ENCODE measurements at places on chromosomes 6 and 20. TPM values are rescaled to one million over a fixed set of nuclear protein-coding genes. Genes with fewer than 3 reads are reported as not detected.

ABCC10 gene
- total RNA-seq, result 27.5 TPM

DNA sequence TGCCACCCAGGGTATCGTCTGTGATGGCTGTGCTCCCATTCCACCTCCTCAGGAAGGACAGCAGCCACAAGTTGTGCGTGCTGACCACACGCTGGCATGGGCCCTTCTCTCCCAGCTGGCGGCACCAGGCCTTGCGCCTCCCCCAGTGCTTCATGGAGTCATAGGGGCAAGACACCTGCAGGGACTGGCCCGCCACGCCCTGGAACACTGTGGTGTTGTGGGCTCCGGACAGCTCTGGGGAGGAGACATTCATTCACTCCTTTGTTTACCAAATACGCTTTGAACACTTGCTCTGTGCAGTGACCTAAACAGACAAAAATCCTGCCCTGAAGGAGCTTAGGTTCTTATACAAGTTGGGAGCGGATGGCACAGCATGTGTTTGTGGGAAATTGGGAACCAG, 1.5 kb downstream of the TREM2 start:
- DNase-seq, result no peak

SLA2 gene
- 51.5 TPM for total RNA-seq

EGFL8 gene
- total RNA-seq, result 14.0 TPM

DNA sequence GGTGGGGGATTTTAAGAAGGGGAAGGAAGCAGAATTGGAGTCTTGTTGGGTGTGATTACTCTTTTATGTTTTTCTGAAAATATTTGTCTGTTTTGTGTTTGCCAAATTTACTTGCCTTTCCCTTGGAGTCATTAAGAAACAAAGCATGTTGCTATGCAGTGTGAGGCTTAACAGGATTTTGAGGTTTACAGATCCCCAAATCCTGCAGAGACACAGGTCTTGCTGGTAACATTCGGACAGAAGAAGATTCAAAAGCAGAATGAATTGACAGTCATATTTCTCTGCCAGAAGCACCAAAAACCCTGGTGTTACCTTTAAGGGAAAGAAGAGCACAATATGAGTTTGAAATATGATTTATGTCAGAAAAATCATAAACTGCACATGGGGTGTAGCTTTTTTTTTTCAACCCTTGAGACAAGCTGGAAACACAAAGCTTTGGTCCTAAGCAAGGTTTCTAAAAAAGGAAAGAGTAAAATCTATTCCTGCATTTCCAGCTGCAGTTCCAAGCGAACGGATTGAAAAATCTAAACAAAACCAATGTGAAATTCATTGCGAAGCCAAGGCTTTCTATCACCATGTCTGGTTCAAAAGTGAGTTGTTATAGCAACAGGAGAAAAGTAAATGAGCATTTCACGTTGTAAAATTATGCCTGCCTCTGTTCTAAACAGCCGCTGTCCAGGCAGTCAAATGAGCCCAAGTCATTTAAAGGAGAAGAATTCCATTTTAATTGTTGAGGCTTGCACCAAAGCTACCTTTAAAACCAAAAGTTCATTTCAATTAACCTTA, 358.9 kb upstream of the SASH1 start:
- no peak for DNase-seq

DNA sequence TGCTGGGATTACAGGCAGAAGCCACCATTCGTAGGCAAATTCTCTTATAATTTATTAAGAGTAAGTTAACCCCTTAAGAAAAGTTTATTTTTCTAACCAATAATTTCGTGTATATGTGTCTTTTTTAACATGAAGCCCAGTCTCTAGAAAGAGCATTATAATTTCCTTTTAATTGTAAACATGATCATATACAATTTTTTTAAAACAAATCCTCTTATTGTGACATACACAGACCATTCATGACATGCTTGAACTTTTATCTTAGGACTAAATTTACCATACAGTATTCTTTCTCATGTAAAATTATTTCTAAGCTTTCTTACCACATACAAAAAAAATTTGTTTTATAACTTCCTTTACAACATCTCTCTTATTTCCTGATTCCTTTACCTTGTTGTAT, 6.7 kb downstream of the ACOT13 start:
- DNase-seq, result no peak

All from activated CD8-positive, alpha-beta T cell treated with anti-CD3 and anti-CD28 coated beads for 36 hours (primary cell).